ENCODE measurements at places on chromosomes 13 and 19. TPM values are rescaled to one million over a fixed set of nuclear protein-coding genes. Genes with fewer than 3 reads are reported as not detected.

Gene LILRA2
- 0.53 TPM for total RNA-seq

Gene NCAN
- total RNA-seq = not detected

Gene FUZ
- total RNA-seq = 9.0 TPM

GRCh38 chr13:113630804-113631203, 27.2 kb downstream of the ATP4B start:
- no peak for DNase-seq
- no peak overlapping the region for H3K4me3 ChIP-seq
- H3K36me3 ChIP-seq = peaks cover 99% of the 10 kb centered on the region
- H3K4me1 ChIP-seq = no peaks in the 10 kb centered on the region
- H3K27me3 ChIP-seq = no peaks in the 10 kb centered on the region

GRCh38 chr19:19305696-19306095, 14.6 kb downstream of the SUGP1 start:
- no peak overlapping the region for H3K4me3 ChIP-seq
- H3K36me3 ChIP-seq = peaks cover 54% of the 10 kb centered on the region
- no peak for DNase-seq
- no peak overlapping the region for H3K27ac ChIP-seq
- H3K4me1 ChIP-seq = no peaks in the 10 kb centered on the region

GRCh38 chr13:103291798-103292572, 225.8 kb upstream of the SLC10A2 start:
- H3K27me3 ChIP-seq = no peaks in the 10 kb centered on the region
- no peak overlapping the region for H3K27ac ChIP-seq
- no peak overlapping the region for H3K4me3 ChIP-seq
- H3K36me3 ChIP-seq = no peaks in the 10 kb centered on the region

GRCh38 chr13:35055705-35056104, 113.6 kb downstream of the NBEA start:
- no peaks in the 10 kb centered on the region for H3K27me3 ChIP-seq
- H3K27ac ChIP-seq = no peak overlapping the region
- H3K4me1 ChIP-seq = no peaks in the 10 kb centered on the region
- no peak for DNase-seq
- H3K36me3 ChIP-seq = no peaks in the 10 kb centered on the region

DNA sequence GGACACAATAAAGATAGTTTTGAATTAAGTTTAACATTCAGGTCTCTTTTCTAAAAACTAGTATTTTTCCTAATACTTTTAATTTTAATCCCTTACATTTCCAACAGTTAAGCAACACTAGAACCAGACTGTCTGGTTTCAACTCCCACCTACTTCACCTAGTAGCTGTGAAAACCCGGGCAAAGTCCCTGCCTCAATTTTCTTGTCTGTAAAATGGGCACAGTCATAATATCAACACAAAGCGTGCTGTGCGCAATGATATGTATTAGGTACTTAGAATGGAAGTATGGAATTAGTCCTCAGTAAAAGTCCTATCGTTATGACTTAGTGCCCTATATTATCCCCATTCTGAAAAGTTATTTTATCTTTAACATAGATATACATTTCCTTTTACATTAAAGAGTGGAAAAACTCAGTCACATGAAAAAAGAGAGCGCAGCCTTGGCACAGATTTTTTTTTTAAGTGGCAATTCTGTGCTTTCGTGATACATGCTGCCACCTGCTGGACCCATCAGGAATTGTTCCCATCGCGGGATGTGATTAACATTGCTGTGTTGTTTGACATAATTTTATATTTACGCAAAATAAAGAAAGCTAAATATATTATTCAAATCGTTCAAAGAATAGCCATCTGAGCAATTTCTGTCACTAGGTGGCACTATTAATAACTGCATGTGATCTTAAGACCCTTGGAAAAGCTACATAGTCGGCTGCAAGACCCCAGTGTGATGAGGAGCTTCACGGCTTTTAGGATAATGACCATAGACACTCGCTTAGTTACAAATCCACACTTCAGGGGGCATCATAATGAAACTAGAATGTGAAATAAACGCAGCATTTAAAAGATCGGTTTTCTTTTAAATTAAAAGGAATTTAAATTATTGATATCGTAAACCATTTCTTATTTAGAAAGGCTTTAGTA, 59.9 kb downstream of the LIG4 start:
- H3K4me3 ChIP-seq = no peak overlapping the region
- H3K27me3 ChIP-seq = no peaks in the 10 kb centered on the region

DNA sequence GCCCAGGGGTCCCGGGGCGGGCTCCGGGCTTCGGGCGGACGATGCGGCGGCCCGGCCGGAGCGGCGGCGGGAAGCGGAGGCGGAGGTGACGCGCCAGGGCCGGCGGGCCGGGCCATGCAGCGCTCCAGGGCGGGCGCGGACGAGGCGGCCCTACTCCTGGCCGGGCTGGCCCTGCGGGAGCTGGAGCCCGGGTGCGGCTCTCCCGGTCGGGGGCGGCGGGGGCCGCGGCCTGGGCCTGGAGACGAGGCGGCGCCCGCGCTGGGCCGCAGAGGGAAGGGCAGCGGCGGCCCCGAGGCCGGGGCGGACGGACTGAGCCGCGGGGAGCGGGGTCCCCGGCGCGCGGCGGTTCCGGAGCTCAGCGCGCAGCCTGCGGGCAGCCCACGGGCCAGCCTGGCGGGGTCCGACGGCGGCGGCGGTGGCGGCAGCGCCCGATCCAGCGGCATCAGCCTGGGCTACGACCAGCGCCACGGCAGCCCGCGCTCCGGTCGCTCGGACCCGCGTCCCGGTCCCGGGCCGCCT, 362 bp downstream of the WTIP start:
- H3K4me1 ChIP-seq = peaks cover 38% of the 10 kb centered on the region
- H3K27me3 ChIP-seq = no peaks in the 10 kb centered on the region
- H3K4me3 ChIP-seq = peak overlapping the region; percentile 40

GRCh38 chr19:48489608-48490216, 20.5 kb downstream of the CYTH2 start:
- no peak overlapping the region for H3K4me3 ChIP-seq
- DNase-seq = no peak

DNA sequence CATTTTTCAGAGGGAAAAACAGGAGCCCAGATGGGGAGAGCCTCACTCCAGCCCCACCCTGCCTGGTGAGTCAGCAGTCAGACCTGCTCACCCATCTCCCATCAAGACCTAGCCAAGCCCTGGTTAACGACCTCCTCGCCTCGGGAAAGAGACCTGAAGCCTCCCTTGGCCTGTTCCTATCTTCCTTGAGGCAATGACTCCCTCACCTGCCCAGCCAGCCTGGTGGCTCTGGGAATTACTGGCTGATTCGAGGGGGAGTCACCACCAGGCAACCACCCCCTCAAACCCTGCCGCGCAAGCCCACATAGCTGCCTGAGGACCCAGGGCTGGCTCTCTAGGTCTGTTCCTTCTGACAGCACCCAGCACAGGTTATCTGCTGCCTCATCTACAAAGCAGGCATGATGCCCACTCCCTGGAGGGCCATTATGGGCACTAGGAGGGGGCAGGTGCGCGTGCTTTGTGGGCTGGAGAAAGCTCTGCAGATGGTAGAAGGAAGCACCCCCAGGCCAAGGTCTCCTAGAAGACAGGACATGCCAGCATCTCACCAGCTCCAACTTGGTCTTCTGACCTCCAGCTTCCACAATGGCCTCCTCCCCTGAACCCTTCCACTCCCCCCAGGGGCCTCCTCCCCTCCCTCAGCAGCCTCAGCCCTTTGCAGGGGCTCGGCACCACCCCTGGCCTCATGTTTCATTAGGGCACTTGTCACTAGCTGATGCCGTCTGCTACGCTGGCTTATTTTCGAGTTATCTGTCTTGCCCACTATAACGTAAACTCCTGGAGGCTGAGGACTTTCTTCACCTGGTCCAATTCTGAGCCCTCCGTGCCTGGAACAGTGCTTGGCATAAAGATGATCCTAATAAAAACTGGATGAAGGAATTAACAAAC, 10.4 kb downstream of the DEDD2 start:
- peaks cover 40% of the 10 kb centered on the region for H3K4me1 ChIP-seq
- no peaks in the 10 kb centered on the region for H3K27me3 ChIP-seq
- DNase-seq = no peak
- H3K36me3 ChIP-seq = peaks cover 99% of the 10 kb centered on the region
- H3K4me3 ChIP-seq = no peak overlapping the region
- H3K27ac ChIP-seq = peak overlapping the region; percentile 77

DNA sequence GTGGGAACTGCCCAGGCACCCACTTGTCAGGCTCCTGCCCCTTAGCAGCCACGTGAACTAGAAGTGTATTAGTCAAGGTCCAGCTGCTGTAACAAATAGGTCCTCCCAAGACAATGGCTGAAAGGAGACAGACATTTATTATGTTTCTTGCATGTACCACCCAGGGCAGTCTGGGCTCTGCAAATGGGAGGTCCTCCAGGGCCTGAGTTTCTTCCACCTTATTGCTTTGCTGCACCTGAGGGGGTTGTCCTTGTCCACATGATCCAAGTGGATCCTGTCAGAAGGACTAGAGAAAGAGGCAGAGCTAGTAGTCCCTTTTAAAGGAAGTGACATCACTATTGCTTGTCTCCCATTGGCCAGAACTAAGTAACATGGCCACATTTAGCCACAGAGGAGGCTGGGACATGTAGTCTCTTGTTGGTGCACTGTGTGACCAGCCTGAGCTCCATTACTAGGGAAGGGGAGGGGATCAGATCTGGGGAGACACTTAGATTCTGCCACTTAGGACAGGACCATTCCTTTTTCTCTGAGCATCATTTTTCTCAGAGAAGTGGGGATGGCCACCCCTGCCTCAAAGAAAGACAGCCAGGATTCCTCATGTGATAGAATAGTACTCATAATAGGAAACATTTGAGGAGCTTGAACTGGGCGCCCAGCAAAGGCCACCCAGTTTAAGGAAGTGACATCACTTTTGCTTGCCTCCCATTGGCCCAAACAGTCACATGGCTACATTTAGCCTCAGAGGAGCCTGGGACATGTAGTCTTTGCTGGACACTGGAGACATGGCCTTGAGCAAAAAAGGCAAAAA, 15.1 kb downstream of the CC2D1A start:
- no peak overlapping the region for H3K4me3 ChIP-seq
- no peak for DNase-seq
- no peaks in the 10 kb centered on the region for H3K27me3 ChIP-seq
- no peak overlapping the region for H3K27ac ChIP-seq

- no peak overlapping the region for H3K4me3 ChIP-seq
- no peak overlapping the region for H3K27ac ChIP-seq
- H3K27me3 ChIP-seq = no peaks in the 10 kb centered on the region
- H3K36me3 ChIP-seq = no peaks in the 10 kb centered on the region
- no peaks in the 10 kb centered on the region for H3K4me1 ChIP-seq
Observed at GRCh38 chr13:20219577-20219976, 12.5 kb downstream of the GJB6 start.
